ENCODE measurements at places on chromosomes 5 and 9.

DNA sequence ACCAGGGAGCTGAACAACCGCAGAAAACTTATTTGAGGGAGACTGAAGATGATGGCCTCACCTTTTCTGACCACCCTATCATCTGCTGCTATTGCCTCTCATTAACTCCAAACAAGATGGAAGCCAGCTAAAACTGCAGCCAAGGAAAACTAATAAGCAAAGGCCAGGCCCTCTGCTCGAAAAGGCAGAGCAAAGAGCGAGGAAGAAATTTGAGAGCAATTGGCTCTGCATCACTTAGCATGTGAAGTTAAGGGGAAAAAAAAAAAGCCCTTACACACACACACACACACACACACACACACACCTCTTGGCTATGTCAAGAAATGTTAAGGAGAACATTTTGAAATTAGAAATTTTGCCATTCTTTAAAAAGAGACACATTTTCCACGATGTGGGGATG is 228.1 kb upstream of the CYLC2 start:
- H3K27me3 ChIP-seq, result no peaks in the 10 kb centered on the region
- H3K4me3 ChIP-seq, result no peak overlapping the region
- DNase-seq, result no peak
- H3K4me1 ChIP-seq, result no peaks in the 10 kb centered on the region
- no peak overlapping the region for H3K27ac ChIP-seq

DNA sequence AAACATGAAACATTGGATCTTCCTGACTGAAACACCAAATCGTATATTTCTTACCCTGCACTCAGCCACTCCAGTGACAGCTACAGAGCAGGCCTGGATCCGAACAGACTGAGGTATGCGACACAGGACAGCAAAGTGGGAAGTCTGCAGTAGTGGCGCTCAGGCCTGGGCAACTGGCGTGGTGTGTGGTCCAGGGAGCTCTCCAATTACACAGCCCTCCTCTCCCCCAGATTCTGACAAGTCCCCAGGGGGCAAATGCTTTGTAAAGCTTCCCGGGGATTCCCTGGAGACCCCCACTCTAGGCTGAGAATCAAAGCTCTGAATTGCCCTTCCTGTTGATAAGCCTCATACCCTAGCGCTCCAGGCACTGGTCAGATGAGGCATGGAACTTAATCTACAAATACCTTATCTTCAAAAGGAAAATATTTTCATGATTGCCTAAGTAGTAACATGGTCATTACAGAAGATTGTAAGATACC is 104.8 kb upstream of the ERCC6L2 start:
- H3K4me3 ChIP-seq, result no peak overlapping the region
- peaks cover 6% of the 10 kb centered on the region for H3K4me1 ChIP-seq
- DNase-seq, result no peak
- no peak overlapping the region for H3K27ac ChIP-seq
- H3K27me3 ChIP-seq, result no peaks in the 10 kb centered on the region
- H3K36me3 ChIP-seq, result no peaks in the 10 kb centered on the region

- H3K4me1 ChIP-seq, result no peaks in the 10 kb centered on the region
- no peak overlapping the region for H3K4me3 ChIP-seq
- H3K36me3 ChIP-seq, result no peaks in the 10 kb centered on the region
Observed at GRCh38 chr5:171926311-171926710, 80.1 kb downstream of the FBXW11 start.

DNA sequence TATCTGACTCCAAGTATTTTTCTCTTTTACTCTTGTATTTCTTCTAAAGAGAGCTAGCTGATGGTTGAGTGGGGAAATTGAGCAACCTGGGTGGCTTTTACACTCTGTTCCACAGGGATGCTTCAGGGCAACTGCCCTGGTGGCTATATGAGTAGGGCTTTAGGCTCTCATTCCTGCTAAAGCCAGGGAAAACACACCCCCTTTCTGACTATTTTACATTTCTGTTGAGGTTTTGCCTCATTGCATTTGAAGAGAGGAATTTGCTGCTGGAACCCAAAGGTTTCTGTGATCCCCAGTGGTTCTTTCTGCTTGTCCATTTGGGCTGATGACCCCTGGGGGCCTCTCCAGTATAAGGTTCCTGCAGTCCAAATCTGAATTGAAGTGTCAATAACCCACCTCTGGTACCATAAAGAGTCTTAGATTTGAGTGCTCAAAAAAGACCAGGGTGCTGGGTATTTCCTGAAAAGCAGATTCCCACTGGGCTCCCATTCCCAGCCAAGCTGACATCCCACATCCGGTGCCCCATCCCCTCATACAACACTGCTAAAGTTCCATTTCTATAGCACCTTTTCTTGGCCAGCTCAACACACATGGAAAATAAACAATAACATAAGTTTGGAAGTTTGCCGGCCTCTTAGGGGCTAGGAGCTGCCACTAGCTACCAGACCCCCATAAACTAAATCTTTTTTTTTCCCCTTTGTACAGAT is 59.5 kb downstream of the PAPPA start:
- no peak overlapping the region for H3K4me3 ChIP-seq
- no peaks in the 10 kb centered on the region for H3K36me3 ChIP-seq
- no peak overlapping the region for H3K27ac ChIP-seq
- H3K27me3 ChIP-seq, result no peaks in the 10 kb centered on the region
- H3K4me1 ChIP-seq, result no peaks in the 10 kb centered on the region
- DNase-seq, result no peak

DNA sequence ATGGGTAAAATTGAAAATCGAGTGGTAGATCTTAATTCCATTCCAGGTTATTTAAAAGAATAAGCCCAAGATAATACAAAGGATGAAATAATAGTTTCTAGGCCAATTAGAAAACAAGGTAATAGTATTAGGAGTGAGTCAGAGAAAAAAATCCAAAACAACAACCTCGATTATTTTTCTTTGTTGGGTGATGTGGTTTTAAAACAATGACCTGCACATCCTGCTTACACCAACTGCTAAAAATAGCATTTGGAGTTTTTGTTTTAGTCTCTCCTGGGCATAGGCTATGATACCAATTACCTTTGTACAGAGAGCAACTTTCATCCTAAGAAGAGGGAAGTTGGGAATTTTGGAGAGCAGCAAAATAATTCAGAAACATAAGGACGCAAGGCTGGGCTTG is 101.7 kb upstream of the MYO10 start:
- no peaks in the 10 kb centered on the region for H3K27me3 ChIP-seq
- no peaks in the 10 kb centered on the region for H3K36me3 ChIP-seq
- H3K4me3 ChIP-seq, result no peak overlapping the region
- H3K4me1 ChIP-seq, result no peaks in the 10 kb centered on the region

DNA sequence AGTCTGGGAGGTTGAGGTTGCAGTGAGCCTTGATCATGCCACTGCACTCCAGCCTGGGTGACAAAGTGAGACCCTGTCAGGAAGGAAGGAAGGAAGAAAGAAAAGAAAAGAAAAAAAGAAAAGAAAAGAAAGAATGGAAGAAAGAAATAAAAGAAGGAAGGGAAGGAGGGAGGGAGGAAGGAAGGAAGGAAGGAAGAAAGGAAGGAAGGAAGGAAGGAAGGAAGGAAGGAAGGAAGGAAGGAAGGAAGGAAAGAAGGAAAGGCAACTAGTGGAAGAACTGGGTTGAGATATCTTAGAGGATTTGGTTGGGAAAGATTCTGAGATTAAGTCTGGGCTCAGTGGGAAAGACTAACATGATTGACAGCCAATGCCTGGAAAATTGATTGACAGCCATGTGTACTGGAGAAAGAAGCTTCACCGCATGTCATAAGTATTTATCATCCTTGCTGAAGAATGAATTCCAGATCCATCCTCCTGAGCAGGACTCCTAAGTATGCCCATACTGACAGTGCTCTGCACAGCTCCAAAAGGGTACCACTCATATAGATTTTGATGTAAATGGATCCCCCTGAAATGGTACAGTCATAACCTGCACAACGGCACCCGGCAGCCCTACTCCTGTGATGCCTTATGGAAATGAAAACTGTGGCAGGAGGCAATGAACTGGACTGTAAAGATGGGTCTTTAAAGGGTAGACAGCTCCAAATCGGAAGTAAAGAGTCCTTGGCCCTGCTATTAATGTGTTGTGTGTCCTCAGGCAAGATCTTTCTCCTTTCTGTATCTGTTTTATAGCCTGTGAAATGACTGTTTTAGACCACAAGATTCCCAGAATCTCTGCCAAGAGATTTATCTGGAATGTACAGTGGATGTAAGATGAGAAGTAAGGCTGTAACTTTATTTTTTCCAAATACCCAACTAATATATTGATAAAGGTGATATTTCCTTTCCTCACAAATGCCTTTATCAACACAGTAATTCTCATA is 16.9 kb upstream of the ADRA1B start:
- H3K27ac ChIP-seq, result no peak overlapping the region
- H3K4me1 ChIP-seq, result no peaks in the 10 kb centered on the region
- H3K27me3 ChIP-seq, result no peaks in the 10 kb centered on the region
- no peak overlapping the region for H3K4me3 ChIP-seq
- DNase-seq, result no peak
- H3K36me3 ChIP-seq, result no peaks in the 10 kb centered on the region

- no peaks in the 10 kb centered on the region for H3K4me1 ChIP-seq
- no peaks in the 10 kb centered on the region for H3K27me3 ChIP-seq
- DNase-seq, result no peak
- no peak overlapping the region for H3K27ac ChIP-seq
Observed at GRCh38 chr5:32138839-32139493, 35.2 kb downstream of the GOLPH3 start.
